Activated CD4-positive, alpha-beta T cell treated with anti-CD3 and anti-CD28 coated beads, Interleukin-2, amount 50 U/mL, for 1 hour (primary cell): ENCODE measurements at places on chromosomes 16 and 17.
A peak's percentile ranks its signal among the peaks of the same experiment; 100 is the strongest.

DNA sequence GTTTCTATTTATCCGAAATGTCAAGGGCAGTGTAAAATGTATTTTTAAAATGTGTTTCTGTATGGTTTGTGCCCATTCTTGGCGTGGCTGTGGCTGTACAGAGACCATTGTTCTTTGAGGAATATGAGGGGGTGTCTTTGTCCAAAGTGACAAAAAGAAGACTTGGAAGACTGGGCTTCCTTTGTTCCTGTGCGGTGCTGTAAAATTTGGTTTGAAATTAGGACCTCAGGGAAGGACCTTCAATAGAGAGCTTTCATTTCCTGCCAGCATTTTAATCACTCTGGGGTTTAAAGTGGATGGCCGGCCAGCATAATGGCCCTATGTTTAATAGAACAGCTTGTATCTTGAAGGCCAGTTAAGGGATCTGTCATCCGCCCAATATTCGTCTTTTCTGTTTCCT lies 190.1 kb upstream of the TBX2 start:
- DNase-seq = no peak

GRCh38 chr17:31907342-31907962 lies 5.9 kb upstream of the UTP6 start:
- DNase-seq = no peak

DNA sequence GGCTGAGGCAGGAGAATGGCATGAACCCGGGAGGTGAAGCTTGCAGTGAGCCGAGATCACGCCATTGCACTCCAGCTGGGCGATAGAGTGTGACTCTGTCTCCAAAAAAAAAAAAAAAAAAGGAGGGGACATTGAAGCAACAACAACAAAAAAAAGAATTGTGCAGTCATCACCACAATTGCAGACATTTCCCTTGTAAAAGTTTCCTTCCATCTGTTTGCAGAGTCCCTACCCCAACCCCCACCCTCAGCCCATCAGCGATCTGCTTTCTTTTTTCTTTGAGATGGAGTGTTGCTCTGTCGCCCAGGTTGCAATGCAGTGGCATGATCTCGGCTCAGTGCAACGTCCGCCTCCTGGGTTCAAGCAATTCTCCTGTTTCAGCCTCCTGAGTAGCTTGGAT lies 3.7 kb downstream of the MGRN1 start:
- DNase-seq = no peak

DNA sequence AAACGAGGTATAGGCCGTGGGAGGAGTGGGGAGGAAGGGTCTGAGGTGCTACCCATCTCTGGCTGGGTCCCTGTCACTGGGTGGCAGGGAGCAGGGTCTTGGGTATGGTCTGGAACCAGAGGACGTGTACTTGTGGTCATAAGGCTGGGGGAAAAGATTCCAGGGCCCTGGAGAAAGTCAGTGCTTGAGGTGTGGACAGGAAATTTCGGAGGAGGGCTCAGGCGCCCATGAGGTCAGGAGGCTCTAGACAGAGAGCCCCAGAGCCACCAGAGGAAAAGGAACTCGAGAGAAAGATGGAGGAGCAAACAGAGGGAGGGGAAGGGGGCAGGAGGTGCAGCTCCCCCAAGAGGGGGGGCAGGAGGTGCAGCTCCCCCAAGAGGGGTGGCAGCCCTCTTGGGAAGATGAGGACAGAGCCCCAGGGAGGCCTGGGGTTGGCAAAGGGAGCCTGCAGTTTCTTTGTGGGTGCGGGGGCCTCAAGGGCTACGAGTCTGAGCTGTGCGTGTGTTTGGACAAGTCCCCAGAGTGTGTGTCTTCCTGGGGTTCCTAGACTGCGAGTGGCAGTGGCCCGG lies 683 bp upstream of the SLC7A6 start:
- DNase-seq = no peak

DNA sequence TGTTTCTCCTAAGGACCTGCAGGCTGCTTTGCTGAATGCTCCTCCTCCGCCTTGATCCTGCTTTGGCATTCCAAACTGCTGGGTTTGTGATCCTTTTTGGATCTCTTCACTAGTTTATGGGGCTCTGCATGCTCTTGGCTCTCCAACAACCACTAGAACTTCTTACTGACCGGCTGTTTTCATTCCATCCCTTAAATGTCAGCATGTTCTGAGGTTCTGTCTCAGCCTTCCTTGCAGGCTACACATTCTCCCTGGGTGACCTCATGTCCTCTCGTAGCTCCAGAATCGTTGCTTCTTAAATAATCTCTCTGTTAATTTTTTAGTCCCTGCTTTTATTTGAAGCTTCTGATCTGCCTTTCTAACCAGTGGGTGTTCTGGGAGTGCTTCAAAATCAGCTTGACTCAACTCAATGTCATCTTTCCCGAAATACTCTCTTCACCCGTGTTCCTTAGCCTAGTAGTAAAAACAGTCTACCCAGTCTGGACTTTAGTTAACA lies 119.0 kb upstream of the HS3ST2 start:
- DNase-seq = no peak

DNA sequence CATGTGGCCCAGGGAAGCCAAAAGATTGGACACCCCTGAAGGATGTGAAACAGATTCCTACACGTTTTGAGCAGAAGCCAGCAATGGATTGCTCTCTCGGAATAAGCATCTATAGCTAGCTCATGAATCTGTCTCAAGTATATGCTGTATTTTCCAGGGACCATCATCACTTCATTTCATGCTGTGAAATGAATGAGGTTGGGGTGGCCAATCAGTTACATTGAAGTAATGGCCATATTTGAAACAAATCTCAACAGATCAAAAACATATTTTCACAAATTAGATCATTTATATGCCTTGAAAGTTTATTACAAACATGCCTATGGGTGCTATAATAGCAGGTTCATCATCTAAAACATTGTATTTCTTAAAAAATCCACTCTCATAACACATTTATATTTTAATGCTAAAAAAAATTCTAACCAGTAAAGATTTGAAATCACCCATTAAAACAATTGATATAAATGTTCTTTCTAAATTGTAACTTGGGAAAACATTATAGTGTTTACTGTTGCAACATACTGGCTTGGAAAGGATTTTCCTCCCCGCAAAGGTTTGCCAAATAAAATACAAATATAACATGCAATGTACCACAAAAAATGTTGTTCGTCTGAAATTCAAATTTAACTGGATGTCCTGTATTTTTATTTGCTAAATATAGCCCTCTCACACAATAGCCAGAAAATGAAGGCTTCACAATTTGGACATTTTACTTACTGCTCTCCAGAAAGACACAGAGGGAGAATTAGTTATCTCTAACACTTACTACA lies 743.6 kb downstream of the KCNJ2 start:
- no peak for DNase-seq

DNA sequence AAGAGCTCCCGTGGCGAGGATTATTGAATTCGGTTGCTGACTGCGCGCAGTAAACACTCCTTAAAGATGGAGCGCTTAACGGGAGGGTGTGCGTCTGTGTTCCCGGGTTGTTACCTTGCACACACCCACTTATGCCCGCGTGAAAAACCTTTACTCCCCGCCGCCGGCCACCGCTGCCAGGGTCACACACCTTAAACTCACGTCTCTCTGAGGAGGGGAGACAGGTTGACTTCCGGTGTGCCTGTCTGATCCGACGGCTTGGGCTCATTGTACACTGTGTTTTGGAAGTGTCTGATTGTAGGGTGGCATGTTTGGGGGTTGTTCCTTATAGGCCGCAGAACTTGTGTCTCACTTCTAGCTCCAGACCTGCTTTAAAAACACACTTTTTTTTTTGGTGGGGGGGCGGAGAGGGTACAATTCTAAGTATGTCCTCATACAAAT lies 66.8 kb downstream of the KPNA2 start:
- peak; percentile 32 for DNase-seq

- DNase-seq = no peak
These were observed 641 bp upstream of the NT5C3B start for GRCh38 chr17:41836550-41837196.

GRCh38 chr16:13634959-13635358 lies 285.0 kb upstream of the ERCC4 start:
- no peak for DNase-seq

- DNase-seq = no peak
These were observed at the start of gene KRTAP4-16 for GRCh38 chr17:41101586-41102259. Gene KRTAP4-16, minus strand, starts transcription at chr17:41102209. Its CDS starts 0 bp downstream, at chr17:41102209.

- DNase-seq = no peak
These were observed 1.5 kb downstream of the GSDMB start for GRCh38 chr17:39916918-39917317.

DNA sequence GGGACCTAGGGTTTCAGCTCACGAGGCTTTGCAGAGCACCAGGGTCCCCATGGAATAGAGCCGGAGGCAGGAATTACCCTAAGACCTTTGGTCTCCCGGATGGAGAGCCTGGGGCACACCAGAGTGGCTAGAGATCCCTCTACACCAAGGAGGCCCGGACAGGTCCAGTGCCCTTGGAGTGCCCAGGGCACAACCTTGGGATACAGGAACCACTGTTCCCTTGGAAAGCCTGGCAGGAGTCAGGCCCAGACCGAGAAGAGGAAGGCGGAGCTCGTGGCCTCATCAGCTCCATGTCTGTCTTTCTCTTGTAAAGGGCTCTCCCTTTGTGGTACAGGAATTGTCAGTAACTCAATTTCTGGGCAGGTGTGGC lies 3.8 kb upstream of the DBNDD1 start:
- no peak for DNase-seq

GRCh38 chr16:75660726-75661302 lies 13.2 kb downstream of the TERF2IP start:
- no peak for DNase-seq

- no peak for DNase-seq
These were observed 11.3 kb downstream of the NUBP1 start for GRCh38 chr16:10754941-10755340.

- DNase-seq = peak; percentile 87
These were observed 664 bp upstream of the NKD1 start for GRCh38 chr16:50547340-50548124.

DNA sequence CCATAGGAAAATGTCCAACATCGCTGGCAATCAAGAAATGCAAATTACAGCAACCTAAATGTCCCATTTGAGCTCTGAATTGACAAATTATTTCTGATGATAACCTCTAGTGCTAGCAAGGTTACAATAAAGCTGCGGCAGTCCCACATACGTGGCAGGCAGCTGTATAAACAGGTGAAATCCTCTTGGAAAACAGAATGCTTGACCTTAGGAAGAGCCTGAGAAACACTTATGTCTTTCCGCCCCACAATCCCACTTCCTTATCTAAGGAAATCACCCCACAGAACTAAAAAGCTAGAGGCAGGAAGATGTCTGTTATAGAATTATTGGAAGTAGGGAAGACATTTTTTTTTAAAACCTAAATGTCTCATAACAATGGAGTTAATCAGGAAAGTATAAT lies 154.3 kb downstream of the KATNIP start:
- no peak for DNase-seq

DNA sequence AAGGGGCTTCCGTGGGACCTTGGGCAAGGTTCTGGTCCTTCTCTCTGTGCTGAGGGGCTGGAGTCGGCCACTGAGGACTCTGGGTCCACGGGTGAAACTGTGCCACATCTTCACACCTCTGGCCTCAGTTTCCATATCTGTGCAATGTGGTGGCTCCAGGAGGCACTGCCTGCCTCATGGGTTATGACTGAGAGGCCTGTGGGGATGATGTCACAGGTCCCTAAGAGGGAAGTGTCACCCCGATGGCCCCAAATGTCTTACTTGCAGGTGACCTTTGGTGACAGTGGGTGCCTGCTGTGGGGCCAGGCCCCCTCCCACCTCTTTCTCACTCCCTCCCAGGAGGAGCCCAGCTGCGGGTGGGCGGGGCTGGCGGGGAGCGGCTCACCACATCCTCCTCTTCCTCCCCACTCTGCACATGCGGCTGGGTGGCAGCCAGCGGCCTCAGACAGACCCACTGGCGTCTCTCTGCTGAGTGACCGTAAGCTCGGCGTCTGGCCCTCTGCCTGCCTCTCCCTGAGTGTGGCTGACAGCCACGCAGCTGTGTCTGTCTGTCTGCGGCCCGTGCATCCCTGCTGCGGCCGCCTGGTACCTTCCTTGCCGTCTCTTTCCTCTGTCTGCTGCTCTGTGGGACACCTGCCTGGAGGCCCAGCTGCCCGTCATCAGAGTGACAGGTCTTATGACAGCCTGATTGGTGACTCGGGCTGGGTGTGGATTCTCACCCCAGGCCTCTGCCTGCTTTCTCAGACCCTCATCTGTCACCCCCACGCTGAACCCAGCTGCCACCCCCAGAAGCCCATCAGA lies at the start of gene IL21R:
TSS of gene IL21R (plus strand) at position 407 of the 801 bp plus-strand sequence. CDS start 27,898 bp downstream, outside the sequence.
- DNase-seq = peak; percentile 87

DNA sequence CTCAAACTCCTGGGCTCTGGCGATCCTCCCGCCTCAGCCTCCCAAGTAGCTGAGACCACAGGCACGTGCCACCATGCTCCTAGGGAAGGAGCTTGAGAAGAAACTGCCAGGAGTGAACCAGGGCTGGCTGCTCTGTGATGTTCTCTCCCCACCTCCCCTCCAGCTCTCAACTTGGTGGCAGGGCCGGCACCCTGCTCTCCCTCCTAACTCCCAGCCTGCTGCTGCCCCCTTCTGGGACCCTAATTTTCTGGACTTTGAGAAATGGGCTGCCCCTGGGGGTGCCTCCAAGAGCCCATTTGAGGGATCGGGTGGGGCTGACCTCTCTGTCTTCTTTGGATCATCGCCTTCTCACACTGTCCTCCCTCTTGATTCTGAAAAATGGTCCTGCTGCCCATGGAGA lies 14.9 kb upstream of the STAT3 start:
- DNase-seq = peak; percentile 16

- DNase-seq = no peak
These were observed 62.4 kb downstream of the STX8 start for GRCh38 chr17:9513266-9513665.

DNA sequence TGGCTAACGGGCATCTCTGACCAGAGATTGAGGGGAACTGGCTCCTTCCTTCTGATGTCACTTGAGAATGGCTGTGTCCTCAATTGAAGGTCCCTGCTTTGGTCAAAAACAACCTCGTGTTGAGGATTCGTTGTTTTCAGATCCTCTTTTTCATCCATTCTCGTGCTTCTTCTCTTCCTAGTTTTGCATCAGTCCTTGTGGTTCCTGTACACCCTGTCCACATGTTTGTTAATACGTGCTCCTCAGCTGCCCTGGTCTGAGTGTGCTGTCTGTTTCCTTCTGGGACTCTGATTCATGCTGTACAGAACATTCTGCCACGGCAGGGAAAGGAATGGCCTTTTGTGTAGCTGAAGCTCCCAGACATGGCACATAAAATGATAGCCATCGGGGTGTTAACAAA lies 863.2 kb upstream of the GOT2 start:
- DNase-seq = no peak

DNA sequence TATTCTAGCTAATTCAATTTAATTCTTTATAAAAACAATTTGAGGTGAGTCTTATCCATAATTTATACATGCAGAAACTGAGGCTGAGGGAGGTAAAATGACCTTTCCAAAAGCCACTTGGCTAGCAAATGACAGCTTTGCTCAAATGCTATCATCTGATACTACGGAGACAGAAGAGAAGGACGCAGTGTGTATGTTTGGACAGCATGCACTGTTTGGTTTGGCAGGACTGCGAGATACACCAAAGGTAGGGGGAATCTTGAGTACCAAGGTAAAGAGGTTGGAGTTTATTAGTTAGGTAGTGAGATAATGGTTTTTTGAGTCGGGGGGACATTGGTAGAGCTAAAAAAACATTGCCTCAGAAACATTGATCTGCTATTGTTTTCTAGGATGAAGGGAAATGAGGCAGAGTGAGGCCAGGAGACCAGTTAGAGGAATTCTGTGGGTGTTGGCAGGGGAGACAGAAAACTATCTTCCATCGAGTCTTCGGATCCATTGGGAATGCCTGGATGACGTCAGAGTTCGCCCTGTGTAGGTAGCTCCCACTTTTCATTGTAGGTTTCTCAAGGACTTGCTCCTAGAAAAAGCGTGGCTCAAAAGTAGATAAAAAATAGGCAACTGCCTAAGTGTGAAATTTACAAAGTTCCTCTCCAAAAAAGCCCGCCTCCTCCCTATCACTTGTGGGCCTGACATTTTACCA lies 2.5 kb upstream of the HS3ST4 start:
- DNase-seq = no peak
